ENCODE measurements at places on chromosomes 2 and 18. TPM values are rescaled to one million over a fixed set of nuclear protein-coding genes. Genes with fewer than 3 reads are reported as not detected.

- H3K36me3 ChIP-seq, result peaks cover 32% of the 10 kb centered on the region
- H3K4me1 ChIP-seq, result no peaks in the 10 kb centered on the region
- no peaks in the 10 kb centered on the region for H3K27me3 ChIP-seq
Measured at GRCh38 chr2:97779141-97779540, 65.8 kb downstream of the ZAP70 start.

DNA sequence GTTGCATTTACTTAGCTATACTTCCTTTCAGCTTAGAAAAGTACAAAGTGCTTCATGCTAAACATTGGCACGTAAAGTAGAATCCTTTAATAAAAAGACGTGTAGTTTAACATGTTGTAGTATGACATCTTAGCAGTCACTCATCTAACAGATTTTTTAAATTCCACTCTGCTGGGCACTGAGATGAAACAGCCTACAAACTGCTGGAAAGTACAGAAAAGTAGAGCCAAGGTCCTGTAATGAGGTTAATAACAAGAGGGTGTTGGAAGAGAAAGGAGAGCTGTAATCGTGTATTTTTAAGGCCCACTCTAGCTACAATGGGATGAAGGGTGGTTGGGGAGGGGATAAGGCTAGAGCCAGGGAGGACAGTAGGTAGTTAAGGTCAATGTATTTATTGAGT is 10.7 kb downstream of the CD8A start:
- H3K4me1 ChIP-seq, result peaks cover 6% of the 10 kb centered on the region
- no peak overlapping the region for H3K4me3 ChIP-seq
- no peak for ATAC-seq
- no peaks in the 10 kb centered on the region for H3K27me3 ChIP-seq
- H3K27ac ChIP-seq, result no peak overlapping the region

DNA sequence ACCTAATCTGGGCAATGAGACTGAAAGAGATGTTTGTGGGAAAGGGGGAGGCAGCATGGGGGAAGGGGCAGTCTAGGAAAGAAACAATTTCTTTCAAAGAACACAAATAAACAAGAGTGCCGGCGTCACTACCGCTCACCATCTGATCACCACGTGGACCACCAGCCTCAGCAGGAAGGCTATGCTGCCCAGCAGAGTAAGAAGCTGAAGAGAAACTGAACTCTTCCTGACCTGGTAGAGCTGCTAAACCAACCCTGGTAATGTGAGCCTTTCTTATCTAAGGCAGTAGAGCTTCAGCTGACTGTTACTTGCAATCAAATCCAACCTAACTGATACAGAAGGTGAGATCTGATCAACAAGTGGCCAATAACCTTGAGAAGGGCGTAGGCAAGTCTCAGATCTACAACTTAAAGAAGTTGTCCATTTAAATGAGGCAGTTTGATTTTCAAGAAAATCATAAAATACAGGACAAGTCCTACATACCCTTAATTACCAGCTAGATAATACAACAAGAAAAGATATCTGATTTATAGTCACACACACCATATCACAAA is 44.2 kb upstream of the SPTBN1 start:
- H3K4me3 ChIP-seq, result no peak overlapping the region
- H3K36me3 ChIP-seq, result no peaks in the 10 kb centered on the region
- H3K27ac ChIP-seq, result no peak overlapping the region
- peaks cover 20% of the 10 kb centered on the region for H3K27me3 ChIP-seq

- H3K27me3 ChIP-seq, result peaks cover 10% of the 10 kb centered on the region
- no peak for ATAC-seq
- H3K36me3 ChIP-seq, result no peaks in the 10 kb centered on the region
- H3K27ac ChIP-seq, result no peak overlapping the region
- H3K4me3 ChIP-seq, result no peak overlapping the region
Measured at GRCh38 chr18:44852818-44853217, 172.1 kb downstream of the SETBP1 start.

The ANKRD53 gene
- total RNA-seq, result 0.56 TPM

DNA sequence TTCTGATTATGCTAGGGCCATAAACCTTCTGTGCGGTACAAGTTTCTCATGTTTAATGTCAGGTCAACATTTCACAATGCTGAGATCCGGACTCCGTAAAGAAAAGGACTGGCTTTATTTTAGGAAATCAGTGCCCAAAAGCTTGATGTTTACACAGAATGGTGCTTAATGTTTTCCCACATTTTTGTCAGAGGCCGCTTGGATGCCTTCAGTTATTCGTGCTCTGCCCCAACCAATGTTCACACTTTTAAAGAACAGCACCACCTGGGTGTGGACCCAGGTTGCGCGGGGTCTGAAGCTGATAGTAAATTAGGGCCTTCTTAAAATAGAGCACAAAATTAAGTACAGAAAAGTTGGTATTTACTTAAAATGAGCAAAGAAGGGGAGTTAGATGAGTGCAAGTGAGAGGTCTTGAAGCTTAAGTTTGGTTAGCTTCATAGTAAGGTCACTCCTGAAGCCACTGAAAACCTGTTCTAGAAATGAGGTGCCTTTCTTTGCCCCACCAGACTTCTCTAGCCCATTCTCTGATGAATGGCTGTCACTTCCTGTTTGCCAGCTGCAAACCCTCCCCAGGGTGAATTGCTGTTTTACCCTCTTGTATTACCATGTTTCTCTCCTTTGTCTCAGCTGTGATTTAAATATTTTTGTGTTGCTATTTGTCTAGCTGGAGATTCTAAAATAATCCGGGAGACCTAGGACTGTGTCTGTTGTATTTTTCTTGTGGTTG is 20.5 kb downstream of the SLC3A1 start:
- H3K4me1 ChIP-seq, result peaks cover 11% of the 10 kb centered on the region
- H3K27ac ChIP-seq, result no peak overlapping the region
- no peaks in the 10 kb centered on the region for H3K36me3 ChIP-seq
- ATAC-seq, result no peak
- H3K4me3 ChIP-seq, result no peak overlapping the region

The EVA1A gene
- not detected for total RNA-seq

DNA sequence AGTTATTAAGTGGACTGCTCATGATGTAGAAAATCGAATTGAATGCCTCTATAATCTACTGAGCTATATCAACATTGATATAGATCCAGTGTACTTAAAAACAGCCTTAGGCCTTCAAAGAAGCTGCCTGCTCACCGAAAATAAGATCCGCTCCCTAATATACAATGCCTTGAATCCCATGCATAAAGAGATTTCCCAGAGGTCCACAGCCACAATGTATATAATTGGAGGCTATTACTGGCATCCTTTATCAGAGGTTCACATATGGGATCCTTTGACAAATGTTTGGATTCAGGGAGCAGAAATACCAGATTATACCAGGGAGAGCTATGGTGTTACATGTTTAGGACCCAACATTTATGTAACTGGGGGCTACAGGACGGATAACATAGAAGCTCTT is 2.0 kb downstream of the KLHL23 start:
- H3K36me3 ChIP-seq, result peaks cover 6% of the 10 kb centered on the region
- ATAC-seq, result no peak
- no peak overlapping the region for H3K27ac ChIP-seq
- H3K4me1 ChIP-seq, result peaks cover 5% of the 10 kb centered on the region
- H3K4me3 ChIP-seq, result peak overlapping the region; percentile 87

DNA sequence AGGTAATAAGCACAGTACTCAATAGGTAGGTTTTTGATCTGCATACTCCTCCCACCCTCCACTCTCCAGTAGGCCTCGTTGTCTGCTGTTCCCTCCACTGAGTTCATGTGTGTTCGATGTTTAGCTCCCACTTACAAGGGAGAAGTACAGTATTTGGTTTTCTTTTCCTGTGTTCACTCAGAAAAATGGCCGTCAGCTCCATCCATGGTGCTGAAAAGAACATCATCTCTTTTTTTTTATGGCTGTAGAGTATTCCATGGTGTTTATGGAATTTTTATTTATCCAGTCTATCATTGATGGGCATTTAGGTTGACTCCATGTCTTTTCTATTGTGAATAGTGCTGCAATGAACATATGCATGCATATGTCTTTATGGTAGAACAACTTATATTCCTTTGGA is 849.7 kb upstream of the NRXN1 start:
- H3K36me3 ChIP-seq, result no peaks in the 10 kb centered on the region
- no peaks in the 10 kb centered on the region for H3K27me3 ChIP-seq
- H3K4me1 ChIP-seq, result no peaks in the 10 kb centered on the region
- ATAC-seq, result no peak
- no peak overlapping the region for H3K4me3 ChIP-seq
- no peak overlapping the region for H3K27ac ChIP-seq

DNA sequence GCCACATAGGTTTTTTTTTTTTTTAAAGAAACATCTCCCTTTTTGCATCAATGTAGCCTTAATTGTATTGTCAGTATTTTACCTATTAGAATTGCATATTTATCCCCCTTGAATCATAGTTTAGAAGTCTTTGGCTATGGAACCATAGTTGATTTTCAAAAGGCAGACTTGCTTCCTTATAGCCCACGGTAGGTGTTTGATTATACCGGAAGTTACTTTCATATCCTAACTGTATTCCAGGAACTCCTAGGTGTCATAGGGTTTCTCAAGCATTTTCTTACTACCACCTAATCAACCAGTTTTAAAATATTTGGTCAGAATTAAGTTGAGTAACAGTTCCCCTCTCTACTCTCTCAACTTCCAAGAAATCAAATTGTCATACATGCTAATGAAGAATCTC is 86.6 kb upstream of the TSPYL6 start:
- H3K36me3 ChIP-seq, result no peaks in the 10 kb centered on the region
- no peaks in the 10 kb centered on the region for H3K4me1 ChIP-seq
- ATAC-seq, result no peak
- peaks cover 20% of the 10 kb centered on the region for H3K27me3 ChIP-seq
- H3K4me3 ChIP-seq, result no peak overlapping the region
- no peak overlapping the region for H3K27ac ChIP-seq

DNA sequence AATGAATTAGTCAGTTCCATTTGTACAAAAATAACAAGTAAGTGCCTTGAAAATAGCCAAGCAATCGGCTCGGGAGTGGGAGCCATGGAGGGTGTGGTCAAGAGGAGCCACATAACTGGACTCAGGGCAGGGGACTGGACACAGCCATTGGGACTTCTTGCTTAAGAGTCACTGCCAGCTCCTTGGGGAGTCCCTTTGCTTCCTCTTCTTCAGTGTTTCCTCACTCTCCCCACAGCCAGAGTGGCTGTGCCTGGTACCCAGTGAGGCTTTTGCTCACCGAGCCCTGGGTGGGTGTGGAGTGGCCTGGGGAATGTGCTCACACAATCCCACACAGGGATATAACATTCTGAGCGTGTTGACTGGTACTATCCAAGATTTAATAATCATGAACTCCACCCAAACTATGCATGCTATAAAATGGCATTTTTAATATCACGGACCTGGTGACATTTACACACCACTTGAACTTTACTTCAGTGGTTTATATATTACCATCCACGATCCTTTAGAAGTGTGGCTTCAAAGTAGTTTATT is 94.6 kb downstream of the PTGR3 start:
- peaks cover 6% of the 10 kb centered on the region for H3K27me3 ChIP-seq
- H3K4me3 ChIP-seq, result no peak overlapping the region
- ATAC-seq, result no peak
- H3K27ac ChIP-seq, result no peak overlapping the region

- no peak for ATAC-seq
- no peaks in the 10 kb centered on the region for H3K27me3 ChIP-seq
- no peaks in the 10 kb centered on the region for H3K36me3 ChIP-seq
- H3K27ac ChIP-seq, result no peak overlapping the region
Measured at GRCh38 chr2:41337956-41338355, 709.9 kb upstream of the PKDCC start.

The RNF181 gene
- 156 TPM for total RNA-seq

DNA sequence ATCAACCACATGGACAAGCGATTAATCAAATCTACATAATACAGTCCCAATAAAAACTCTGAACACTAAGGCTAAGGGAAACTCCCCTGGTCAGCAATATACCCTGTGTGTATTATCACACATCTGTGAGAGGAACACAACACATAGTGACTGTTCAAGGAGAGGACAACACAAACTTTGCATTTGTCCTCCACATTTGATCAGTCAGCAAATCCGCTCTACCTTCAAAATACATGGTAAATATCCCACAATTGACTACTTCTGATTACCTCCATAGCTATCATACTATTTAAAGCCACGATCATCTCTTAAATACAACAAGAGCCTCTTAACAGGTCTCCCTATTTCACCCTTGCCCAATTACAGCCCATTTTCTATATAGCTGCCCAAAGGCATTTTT is 45.6 kb downstream of the SS18 start:
- H3K4me1 ChIP-seq, result peaks cover 18% of the 10 kb centered on the region
- no peak overlapping the region for H3K27ac ChIP-seq
- H3K36me3 ChIP-seq, result peaks cover 57% of the 10 kb centered on the region
- ATAC-seq, result no peak
- H3K27me3 ChIP-seq, result no peaks in the 10 kb centered on the region

GRCh38 chr18:46350598-46351159 is 246.5 kb downstream of the HAUS1 start:
- no peaks in the 10 kb centered on the region for H3K27me3 ChIP-seq
- no peaks in the 10 kb centered on the region for H3K4me1 ChIP-seq
- H3K27ac ChIP-seq, result no peak overlapping the region
- no peaks in the 10 kb centered on the region for H3K36me3 ChIP-seq

DNA sequence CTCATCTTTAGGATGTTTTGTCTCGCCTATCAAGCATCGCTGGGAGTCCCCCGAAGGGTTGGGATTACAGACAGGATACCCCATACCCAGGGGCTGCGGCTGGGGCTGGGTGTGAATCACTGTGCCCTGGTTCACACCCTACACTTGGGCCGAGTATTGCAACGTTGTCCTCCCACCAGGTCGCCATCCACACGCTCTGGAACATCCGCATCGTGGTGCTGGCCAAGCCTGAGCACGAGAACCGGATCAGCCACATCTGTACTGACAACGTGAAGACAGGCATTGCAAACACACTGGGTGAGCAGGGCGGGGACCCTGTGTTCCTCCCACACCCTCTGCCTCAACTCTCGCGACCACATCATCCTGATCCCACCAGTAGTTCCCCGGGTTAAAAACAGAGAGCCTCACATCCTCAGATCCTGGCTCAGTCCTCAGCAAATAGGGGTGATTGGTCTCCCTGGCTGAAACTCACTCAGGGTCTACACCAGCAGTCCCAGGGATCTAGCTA is 87.3 kb upstream of the ATG16L1 start:
- H3K4me1 ChIP-seq, result peaks cover 4% of the 10 kb centered on the region
- H3K27ac ChIP-seq, result no peak overlapping the region
- no peak for ATAC-seq
- no peaks in the 10 kb centered on the region for H3K27me3 ChIP-seq
- H3K36me3 ChIP-seq, result peaks cover 33% of the 10 kb centered on the region

The UCN gene
- 2.4 TPM for total RNA-seq

DNA sequence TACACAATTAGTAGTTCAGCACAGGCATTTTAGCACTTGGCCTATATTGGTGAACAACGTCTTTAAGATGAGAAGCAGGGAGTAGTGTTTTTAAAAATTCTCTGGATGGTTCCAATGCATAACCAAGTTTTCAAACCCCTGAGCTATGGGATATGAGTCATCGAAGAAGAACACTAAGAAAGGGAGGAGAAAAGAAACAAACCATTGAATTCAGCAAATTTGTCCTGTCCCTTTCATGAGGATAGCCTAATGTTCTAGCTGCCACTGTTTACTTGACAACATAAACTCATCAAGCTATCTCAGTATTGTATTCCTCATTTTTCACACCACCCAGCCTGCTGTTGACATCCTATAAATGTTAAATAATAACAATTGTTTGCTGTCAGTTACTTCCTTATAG is 158.0 kb downstream of the BARD1 start:
- no peak overlapping the region for H3K4me3 ChIP-seq
- H3K36me3 ChIP-seq, result no peaks in the 10 kb centered on the region
- H3K27me3 ChIP-seq, result peaks cover 7% of the 10 kb centered on the region
- ATAC-seq, result no peak

- peaks cover 8% of the 10 kb centered on the region for H3K27me3 ChIP-seq
- H3K27ac ChIP-seq, result no peak overlapping the region
Measured at GRCh38 chr2:44150473-44150872, 18.2 kb upstream of the PPM1B start.

The TUBB8B gene
- not detected for total RNA-seq

GRCh38 chr2:67713376-67713775 is 316.2 kb downstream of the ETAA1 start:
- no peaks in the 10 kb centered on the region for H3K4me1 ChIP-seq
- no peak overlapping the region for H3K4me3 ChIP-seq
- no peak overlapping the region for H3K27ac ChIP-seq
- H3K27me3 ChIP-seq, result peaks cover 4% of the 10 kb centered on the region
- H3K36me3 ChIP-seq, result no peaks in the 10 kb centered on the region
- no peak for ATAC-seq
